ENCODE measurements at places on chromosomes 6 and 20. TPM values are rescaled to one million over a fixed set of nuclear protein-coding genes. Genes with fewer than 3 reads are reported as not detected.

The GPR6 gene
- not detected for total RNA-seq

The HSP90AB1 gene
- total RNA-seq: 755 TPM

GRCh38 chr20:51043811-51044210 lies 20.9 kb upstream of the KCNG1 start:
- no peak for DNase-seq

GRCh38 chr6:140542863-140543262 lies 1168.4 kb upstream of the CITED2 start:
- DNase-seq: no peak

The CEP85L gene
- 48.7 TPM for total RNA-seq

DNA sequence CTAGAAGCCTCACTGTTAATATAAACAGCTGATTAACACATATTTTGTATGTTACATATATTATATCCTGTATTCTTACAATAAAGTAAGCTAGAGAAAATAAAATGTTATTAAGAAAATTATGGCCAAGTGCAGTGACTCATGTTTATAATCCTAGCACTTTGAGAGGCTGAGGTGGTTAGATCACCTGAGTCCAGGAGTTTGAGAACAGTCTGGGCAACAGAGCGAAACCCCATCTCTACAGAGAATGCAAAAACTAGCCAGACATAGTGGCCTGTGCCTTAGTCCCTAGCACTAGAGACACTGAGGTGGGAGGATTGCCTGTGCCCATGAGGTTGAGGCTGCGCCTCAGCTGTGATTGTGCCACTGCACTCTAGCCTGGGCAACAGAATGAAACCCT lies 81.9 kb downstream of the NCOA3 start:
- DNase-seq: no peak

DNA sequence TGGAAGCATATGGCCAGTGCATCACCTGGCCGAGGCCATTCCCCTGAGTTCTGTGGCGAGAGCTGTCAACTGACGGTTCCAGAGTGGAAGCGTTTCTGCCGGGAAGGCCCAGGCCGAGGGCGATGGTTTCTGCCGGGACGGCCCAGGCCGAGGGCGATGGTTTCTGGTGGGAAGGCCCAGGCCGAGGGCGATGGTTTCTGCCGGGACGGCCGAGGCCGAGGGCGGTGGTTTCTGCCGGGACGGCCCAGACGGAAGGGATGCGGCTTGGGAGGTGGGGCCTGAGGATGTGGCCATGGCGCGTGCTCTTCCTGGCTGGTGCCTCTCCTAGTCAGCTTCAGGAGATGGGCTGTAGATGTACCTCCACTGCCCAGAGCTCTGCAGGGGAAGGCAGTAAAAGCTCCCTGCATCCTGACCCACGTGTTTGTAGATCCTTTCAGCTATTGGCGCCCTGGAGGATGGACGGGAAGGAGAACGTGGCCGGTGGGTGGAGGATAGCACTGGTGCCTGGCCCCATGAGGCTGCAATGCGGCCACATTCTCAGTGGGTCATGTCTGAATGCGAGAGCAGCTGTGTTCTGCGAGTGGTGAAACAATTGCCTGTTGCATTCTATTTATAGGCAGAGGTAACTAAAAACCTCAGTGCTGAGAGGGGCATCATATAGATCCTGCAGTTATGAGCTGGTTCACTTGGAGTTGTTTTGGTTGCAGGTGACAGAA lies 12.8 kb downstream of the TPD52L2 start:
- no peak for DNase-seq

The ZNF165 gene
- total RNA-seq: 0.84 TPM

GRCh38 chr20:40895182-40895581 lies 133.4 kb upstream of the TOP1 start:
- DNase-seq: no peak

DNA sequence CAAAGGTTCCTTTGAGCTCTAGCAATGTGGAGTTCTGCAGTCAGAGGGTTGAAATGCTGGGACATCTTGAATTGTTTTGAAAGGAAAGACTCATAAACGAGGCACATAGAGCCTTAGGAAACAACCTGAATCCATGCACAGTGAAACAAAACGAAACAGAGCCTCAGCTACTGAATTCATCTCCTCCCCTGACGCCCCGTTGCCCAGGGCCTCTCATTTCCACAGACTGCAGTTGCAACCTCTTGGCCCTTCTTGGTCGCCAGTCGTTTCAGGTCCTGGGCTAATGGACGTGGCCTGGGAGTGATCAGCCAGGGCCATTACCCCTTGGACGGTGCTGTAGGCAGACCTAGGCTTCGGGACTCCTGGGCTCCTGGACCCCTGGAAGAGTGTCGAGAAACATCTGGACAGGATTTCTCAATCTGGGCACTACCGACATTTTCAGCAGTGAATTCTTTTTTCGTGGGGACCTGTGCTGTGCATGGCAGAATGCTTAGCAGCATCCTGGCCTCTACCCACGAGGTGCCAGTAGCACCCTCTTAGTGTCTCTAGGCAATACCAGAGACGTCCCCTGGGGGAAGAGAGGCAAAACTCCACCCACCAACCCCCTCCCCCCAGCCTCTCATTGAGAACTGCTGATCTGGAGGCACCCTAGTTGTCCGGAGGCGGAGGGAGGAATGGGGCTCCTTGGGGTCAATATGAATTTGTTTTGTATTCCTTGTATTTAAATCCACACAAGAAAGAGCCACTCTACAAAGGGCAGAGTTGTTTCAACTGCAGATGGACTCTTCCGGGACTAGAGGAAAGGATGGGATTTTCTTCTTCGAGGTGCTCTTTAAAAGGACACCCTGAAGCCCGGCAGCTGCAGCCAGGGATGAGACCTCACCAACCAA lies 50.2 kb downstream of the TMEM242 start:
- DNase-seq: peak; percentile 46

DNA sequence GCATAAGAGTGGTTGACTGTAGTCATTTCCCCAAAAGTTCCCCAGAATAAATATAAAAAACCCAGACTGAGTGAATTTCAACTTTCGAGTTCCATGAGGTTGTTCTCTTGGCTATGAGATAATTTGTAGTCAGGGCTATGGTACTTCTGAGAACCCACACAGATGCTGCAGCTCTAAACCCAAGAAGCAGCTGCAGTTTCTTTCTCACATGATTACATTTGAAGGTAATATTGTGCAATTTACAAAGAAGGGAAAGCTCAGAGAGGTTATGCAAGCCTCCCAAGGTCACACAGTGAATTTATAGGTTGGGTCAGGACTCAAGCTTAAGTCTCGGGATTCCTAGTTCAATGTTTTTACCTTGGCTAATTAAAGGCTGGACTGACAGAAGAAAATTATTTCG lies 29.7 kb upstream of the CD93 start:
- DNase-seq: no peak

GRCh38 chr20:1588533-1589460 lies 31.0 kb downstream of the SIRPB1 start:
- no peak for DNase-seq

GRCh38 chr20:998231-998830 lies 3.8 kb downstream of the RSPO4 start:
- DNase-seq: no peak

The LY6G6D gene
- total RNA-seq: not detected

DNA sequence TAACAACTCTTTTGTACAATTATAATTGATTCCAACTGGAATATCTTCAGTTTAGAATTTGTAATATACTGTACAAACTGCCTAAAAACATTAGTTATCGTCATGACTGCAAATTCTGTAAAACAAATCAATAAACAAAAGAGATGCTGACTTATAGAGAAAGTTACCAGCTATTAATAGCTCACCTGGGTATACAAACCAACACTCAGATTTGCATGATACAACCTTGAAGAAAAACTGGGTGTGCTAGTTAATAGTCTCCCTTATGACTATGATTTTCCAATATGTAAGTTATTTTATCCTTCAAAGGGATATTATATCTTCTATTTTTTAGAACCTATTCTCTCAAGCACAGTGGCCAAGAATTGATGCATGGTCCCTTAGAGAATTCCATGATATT lies 698.5 kb downstream of the FRK start:
- no peak for DNase-seq

DNA sequence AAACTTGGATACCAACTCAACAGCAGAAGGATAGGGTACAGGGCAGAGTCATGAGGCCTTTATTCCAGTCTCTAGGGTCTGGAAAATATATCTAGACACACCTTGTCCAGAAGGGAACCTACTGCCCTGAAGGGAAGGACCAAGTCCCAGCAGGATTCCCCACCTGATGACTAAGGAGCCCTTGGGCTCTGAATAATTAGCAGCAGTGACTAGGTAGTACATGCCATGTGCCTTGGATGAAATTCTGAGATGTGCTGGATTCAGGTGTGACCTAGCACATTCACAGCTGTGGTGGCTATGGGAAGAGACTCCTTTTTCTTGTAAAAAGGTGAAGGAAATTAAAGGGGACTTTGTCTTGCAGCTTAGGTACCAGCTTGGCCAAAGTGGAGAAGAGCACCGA lies 364.3 kb upstream of the PTCHD4 start:
- DNase-seq: no peak

The HSPA12B gene
- total RNA-seq: not detected

GRCh38 chr6:28553384-28553985 lies 27.8 kb downstream of the GPX5 start:
- DNase-seq: no peak

- no peak for DNase-seq
These were observed 27.7 kb upstream of the BCAS1 start for GRCh38 chr20:54098047-54098446.
